ENCODE measurements at places on chromosomes 2 and 18. TPM values are rescaled to one million over a fixed set of nuclear protein-coding genes. Genes with fewer than 3 reads are reported as not detected.

DNA sequence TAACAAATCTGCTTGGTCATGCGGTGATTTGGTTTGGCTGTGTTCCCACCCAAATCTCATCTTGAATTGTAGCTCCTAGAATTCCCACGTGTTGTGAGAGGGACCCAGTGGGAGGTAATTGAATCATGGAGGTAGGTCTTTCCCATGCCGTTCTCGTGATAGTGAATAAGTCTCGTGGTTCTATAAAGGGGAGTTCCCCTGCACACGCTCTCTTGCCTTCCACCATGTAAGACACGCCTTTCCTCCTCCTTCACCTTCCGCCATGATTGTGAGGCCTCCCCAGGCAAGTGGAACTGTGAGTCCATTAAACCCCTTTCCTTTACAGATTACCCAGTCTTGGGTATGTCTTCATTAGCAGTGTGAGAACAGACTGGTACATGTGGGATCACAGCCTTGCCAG is 36.7 kb downstream of the TRABD2A start:
- no peak for DNase-seq

DAW1 gene
- not detected for total RNA-seq

GRCh38 chr2:204135752-204136151 is 199.2 kb downstream of the ICOS start:
- no peak for DNase-seq

- DNase-seq: no peak
Measured at GRCh38 chr2:133317178-133317577, 251.1 kb downstream of the NCKAP5 start.

GRCh38 chr2:113240915-113241911 is 37.5 kb downstream of the PAX8 start:
- peak; percentile 87 for DNase-seq

DNA sequence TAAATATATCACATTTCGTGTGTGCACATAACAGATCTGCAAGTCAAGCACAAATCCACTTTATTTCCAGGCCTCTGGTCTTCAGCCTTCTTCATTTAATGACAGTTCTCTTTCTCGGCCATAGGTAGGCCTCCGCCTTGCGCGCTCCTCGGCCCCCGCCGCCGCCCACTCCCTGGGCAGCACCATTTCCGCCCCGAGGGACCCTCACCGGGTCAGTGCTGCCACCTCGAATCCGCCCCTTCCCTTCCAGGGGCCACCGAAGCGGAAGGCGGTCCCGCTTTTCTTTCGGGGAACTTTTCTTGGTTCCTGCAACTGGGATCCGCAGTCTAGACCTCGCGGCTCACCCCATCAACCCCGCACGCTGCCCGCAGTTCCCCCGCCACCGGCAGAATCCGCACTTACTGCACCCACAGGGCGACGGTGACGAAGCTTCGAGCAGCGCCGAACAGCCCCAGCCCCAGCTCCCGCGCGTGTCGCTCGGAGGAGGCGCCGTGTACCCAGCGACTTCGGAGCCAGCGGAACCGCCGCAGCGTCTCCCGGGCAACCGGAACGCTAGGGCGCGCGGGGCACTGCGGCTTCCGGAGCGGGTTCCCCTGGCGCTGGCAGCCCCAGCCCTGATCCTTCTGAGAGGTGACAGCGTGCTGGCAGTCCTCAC is at the start of gene CDKL4:
Gene CDKL4 (minus strand): TSS at position 502 of the 655 bp plus-strand sequence.
- no peak for DNase-seq

COL5A2 gene
- not detected for total RNA-seq

GRCh38 chr18:34592961-34593382 is 117.1 kb upstream of the DTNA start:
- no peak for DNase-seq

- DNase-seq: peak; percentile 17
Measured at GRCh38 chr2:218983263-218983933, 1.6 kb downstream of the FEV start.

GRCh38 chr2:74700643-74701372 is 46.8 kb downstream of the SEMA4F start:
- no peak for DNase-seq

DNA sequence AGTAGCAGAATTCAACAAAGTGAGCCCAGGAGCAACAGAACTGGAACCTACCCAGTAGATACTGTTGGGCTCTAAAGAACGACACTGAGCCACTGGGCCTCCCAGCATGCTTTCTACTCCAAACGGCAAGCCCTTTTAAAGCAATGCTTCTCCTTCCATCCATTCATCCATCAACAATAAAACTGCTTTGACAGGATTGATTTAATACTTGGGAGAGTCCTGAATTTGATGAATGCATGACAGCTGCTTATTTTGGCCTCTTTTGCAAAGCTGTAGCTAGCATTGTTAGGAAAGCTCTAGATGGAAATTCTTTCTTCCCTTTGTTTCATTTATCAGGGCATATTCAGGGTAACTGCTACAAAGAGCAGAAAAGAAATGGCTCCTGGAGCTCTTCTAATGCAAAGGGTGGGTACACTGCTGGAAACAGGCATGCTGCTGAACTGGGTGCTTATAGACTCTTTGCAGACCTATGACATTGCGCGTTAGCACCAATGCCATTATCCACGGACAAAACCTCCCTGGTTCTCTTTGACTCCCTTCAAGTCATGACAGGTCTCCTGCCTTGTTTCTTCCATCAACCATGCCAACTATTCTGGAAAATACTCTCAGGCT is 138.4 kb upstream of the HNRNPA3 start:
- DNase-seq: no peak

DNA sequence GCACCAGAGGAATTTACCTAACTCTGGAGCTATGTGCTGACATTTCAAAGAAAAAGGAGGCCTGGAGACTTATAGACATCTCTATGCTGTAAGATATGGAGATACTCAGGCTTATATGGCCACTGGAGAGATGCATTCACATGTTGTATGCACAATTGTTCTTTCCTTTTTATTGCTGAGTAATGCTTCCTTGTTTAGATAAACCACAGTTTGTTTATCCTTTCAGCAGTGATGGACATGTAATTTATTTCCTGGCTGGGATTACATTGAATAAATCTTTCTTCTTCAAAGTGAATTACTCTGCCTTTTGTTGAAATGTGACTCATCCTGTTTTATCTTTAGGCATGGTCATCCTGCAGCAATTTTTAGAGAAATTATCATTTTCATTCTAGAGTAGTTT is 716.7 kb upstream of the GCFC2 start:
- DNase-seq: no peak

DNA sequence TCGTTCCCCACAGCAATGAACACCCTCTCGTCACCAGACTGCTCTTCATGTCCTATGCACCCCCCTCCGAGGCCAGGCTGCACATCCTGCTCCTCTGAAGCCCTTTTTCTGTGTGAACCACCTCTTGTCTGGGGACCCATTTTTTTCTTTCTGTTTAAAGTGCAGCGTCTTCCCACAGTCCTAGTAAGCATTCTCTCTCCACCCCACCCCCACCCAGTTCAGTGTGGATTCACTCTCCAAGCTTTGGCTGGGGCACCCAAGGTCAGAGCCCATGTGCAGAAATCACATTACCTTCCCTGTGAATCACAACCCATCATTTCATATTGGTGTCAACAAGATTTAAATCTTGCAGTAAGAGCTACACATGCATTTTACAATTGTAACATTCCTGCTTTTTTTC is 26.4 kb upstream of the PKDCC start:
- DNase-seq: no peak

DNA sequence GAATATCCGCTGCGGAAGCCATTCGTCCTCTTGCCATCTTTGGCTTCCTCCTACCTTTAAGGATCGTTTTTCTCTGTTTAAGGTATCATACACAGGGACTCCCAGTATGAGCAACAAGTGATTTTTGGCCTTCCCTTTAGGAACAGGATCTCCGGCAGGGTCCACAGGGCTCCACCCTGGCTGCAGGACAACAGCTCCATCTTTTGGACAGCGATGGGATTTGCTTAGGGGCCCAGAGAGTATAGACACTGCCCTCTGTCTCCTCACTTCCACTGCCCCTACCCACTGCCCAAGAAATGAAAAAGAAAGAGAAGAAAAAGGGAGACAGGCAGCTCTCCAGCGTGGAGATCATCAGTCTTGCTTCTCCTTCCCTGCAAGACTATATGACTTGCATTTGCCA is 224.5 kb downstream of the UXS1 start:
- DNase-seq: peak; percentile 11

CCDC68 gene
- 1.1 TPM for total RNA-seq

DNA sequence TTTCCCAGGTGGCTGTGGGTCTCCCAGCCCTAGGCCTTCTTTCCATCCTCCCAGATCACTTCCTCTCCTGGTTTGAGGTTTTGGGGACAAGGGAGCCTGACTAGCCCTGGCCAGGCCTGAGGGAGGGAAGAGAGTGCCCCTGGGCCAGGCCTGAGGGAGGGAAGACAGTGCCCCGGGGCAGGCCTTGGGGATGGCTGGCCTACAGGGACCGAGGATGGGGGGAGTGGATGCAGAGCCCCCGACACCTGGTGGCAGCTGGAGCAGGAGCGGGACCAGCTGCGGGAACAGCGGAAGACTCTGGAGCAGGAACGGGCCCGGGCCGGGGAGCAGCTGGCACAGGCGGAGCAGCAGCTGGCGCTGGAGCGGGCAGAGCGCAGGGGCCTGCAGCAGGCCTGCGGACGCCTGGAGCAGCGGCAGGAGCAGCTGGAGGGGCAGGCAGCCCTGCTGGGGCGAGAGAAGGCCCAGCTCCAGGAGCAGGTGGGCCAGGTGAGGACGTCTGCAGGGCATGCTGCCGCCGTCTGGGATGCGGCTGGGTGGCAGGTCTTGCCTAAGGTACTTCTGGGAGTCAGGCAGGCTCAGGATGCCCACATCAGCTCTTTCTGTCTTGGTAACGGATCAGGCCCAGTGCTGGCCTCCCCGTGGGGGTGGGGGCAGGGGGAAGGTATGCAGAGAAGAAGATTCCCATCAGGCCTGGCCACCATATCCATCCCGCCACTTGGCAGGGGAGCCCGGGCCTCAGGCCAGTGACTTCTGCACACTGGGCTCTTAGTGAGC is 29.2 kb downstream of the CROCC2 start:
- no peak for DNase-seq

DNA sequence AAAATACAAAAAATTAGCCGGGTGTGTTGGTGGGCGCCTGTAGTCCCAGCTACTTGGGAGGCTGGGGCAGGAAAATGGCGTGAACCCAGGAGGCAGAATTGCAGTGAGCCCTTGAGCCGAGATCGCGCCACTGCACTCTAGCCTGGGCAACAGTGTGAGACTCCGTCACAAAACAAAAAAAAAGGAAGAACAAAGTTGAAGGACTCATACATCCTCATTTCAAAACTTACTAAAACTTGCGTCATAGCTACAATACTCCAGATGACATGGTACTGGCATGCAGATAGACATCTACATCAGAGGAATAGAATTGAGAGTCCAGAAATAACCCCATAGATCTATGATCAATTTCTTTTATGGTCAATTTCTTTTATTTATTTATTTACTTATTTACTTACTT is 13.6 kb upstream of the CYP27C1 start:
- no peak for DNase-seq

- DNase-seq: peak; percentile 58
Measured at GRCh38 chr2:25618676-25619075, 54.7 kb downstream of the DTNB start.

GCG gene
- not detected for total RNA-seq

DNA sequence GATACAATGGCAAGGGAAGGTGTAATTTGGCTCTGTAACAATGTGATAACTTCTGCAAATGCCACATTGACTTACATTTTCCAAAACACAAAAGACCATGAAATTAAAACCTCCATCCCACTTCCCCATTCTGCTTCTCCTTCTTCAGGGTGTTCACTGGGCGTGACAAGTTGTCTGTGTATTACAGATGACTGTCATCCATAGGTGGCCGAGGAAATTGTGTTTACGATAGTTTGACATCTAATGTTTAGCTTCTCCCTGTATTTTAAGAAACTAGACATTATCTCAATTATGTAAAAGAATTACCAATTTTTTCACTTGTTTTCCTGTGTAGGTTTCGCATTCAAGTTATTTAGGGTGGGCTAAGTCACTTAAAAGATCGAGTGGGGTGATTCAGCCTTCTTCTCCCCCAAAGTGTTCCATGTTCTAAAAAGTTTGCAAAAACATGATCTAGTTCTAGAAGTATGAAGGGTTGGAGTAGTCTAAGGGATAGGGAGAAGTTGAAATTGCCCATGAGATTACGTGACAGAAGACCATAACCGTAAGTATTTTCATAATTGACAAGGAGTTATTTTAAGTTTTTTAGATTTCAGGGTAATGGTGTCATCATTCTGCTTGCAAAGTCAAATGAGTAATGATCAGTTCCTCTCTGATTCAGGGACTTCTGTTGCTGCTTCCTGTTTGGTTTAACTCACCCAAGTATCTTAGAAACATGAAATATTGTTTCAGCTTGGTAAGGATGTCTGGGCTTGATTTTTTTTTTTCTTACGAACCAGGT is 25.2 kb upstream of the CYTIP start:
- DNase-seq: no peak

- no peak for DNase-seq
Measured at GRCh38 chr2:98355881-98356280, 9.6 kb downstream of the CNGA3 start.

DNA sequence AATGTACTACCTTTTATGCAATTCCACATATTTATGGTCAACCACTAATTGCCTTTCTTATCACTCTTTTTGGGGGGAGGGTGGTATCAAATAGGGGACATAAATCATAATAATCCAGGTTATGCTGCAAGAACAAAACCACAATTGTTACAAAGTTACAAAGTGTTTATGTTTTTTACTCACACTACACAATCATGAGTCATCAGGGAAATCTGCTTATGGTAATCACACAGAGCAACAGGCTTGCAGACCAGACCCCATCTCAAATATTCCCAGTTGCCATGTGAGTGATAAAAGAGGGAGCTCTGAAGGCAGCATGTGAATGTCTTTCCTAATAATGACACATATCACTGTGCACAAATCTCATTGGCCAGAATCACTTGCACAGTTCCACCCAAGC is 304.7 kb upstream of the TMEFF2 start:
- peak; percentile 30 for DNase-seq

DNA sequence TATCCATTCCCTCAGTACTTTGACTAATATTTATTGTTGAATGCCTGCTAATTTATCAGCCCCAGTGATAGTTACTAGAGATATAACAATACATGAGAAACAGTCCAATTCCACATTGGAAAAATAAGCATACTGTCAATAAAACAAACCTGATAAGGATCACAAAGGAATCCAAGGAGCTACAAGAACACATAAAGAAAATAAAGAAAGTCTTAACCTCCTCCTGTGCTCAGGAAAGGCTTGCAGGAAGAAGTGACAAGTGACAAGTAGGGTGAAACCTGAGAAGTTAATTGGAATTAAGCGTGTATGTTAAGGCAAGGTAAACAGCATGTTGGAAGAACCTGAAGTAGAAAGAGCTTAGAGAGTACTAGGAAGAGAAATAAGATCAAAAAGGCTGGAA is 20.3 kb upstream of the ASNSD1 start:
- DNase-seq: no peak

- peak; percentile 38 for DNase-seq
Measured at GRCh38 chr2:96760986-96761832, 507 bp downstream of the CNNM4 start.

DNA sequence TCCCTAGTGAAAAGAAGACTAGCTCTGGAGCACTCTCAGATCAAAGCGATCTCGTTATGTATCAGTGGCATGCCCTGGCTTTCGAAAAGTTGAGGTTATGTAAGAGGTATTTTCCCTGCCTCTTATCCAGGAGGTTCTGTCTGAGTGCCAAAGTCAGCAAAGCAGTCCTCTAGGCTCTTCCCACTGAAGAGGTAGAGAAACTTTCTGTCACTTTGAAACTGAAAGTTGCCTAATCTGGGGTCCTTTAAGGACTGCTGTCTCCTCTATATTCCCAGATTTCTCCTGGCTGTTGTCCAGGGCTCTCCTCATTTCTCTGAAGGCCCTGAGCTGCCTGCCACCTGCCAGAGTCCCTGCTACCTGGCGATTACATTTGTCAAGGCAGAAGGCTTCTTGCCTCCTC is 96.3 kb downstream of the B3GNT2 start:
- DNase-seq: peak; percentile 42

HOXD11 gene
- total RNA-seq: not detected

IGFBP2 gene
- total RNA-seq: 91.4 TPM

GRCh38 chr2:221350616-221351015 is 221.5 kb downstream of the EPHA4 start:
- DNase-seq: no peak

Measured in HT-29 (cell line).